CD4-positive, alpha-beta T cell treated with Interleukin-17A for 4 hours (primary cell): ENCODE measurements at places on chromosomes 2 and 18.

- DNase-seq, result no peak
Observed at GRCh38 chr2:72583376-72583775, 242.5 kb downstream of the EXOC6B start.

GRCh38 chr18:77635451-77635850, 385.8 kb downstream of the GALR1 start:
- no peak for DNase-seq

DNA sequence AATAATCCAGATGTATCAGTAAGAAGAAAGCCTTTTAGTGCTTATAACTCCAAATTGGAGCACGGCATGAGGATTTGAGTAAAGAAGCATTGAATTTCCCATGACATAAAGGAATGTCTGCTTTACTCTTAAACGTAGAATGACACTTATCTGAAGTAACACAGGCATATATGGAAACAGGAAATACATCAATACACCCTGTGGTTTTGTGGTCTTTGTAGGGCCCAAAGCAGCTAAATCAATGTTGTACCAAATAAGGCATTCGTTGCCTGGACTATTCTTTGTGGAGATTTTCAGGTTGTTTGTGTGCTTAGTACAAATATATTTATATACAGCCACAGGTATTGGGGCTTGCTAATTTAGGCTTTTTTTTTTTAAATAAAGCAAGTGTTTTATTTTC, 660.5 kb downstream of the LRRTM4 start:
- DNase-seq, result no peak

DNA sequence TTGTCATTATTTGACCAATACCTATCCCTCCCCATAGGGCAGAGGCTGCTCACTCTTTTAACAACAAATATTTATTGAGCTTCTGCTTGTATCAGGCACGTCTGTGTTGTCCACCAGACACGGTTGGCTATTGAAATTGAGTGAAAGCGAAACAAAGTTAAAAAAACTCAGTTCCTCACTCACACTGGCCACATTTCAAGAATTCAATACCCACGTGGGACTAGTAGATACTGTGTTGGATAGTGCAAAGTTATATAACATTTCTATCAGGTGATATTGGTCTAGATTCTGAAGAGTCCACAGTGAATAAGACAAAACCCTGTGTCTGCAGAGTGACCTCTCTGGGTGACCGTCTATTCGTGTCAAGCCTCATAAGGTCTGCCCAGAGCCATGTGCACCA, 43.9 kb upstream of the GALR1 start:
- DNase-seq, result no peak
